ENCODE measurements at places on chromosomes 1 and 21. TPM values are rescaled to one million over a fixed set of nuclear protein-coding genes. Genes with fewer than 3 reads are reported as not detected.

PTPN7 gene
- total RNA-seq = not detected

HNRNPCL4 gene
- total RNA-seq = not detected

CLEC20A gene
- not detected for total RNA-seq

NBPF19 gene
- total RNA-seq = 1.9 TPM

ATP6V1G3 gene
- not detected for total RNA-seq

TMPRSS15 gene
- total RNA-seq = not detected

TSPAN2 gene
- total RNA-seq = 11.2 TPM

SELL gene
- total RNA-seq = not detected

GRCh38 chr1:3168678-3169077, 99.7 kb downstream of the PRDM16 start:
- H3K27me3 ChIP-seq = peaks cover 2% of the 10 kb centered on the region
- no peak overlapping the region for H3K27ac ChIP-seq
- no peaks in the 10 kb centered on the region for H3K36me3 ChIP-seq
- H3K4me1 ChIP-seq = peaks cover 4% of the 10 kb centered on the region
- no peak overlapping the region for H3K4me3 ChIP-seq

GRCh38 chr1:9280015-9280860, 12.5 kb upstream of the SPSB1 start:
- H3K4me3 ChIP-seq = no peak overlapping the region
- H3K27ac ChIP-seq = no peak overlapping the region
- DNase-seq = peak; percentile 54
- peaks cover 10% of the 10 kb centered on the region for H3K36me3 ChIP-seq

GRCh38 chr1:9315411-9316079, 22.9 kb downstream of the SPSB1 start:
- H3K36me3 ChIP-seq = no peaks in the 10 kb centered on the region
- H3K4me1 ChIP-seq = peaks cover 50% of the 10 kb centered on the region
- no peak for DNase-seq
- no peak overlapping the region for H3K27ac ChIP-seq
- H3K4me3 ChIP-seq = no peak overlapping the region
- H3K27me3 ChIP-seq = peaks cover 9% of the 10 kb centered on the region

- H3K4me3 ChIP-seq = no peak overlapping the region
- DNase-seq = no peak
- no peak overlapping the region for H3K27ac ChIP-seq
- no peaks in the 10 kb centered on the region for H3K36me3 ChIP-seq
Observed at GRCh38 chr1:25006770-25007169, 76.7 kb upstream of the RUNX3 start.

DNA sequence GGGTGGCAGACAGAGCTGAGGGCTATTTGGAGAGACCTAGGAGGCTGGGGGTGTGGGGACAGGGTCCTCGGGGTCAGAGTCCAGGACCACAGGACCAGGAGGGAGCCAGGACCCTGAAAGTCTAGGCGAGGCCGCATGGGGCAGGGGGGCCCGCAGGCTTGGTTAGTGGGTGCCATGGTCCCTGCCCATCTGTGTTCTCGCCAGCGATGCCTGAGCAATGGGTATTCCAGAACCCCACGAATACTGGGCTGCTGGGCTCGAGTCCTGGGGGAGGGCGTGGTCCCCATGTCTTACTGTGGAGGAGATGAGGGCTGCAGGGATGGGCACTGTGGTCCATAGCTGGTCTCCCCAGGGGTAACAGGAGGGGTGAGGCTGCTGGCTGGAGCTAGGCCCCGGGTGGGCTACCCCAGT, 2.0 kb downstream of the KRTAP10-6 start:
- peaks cover 9% of the 10 kb centered on the region for H3K4me1 ChIP-seq
- H3K4me3 ChIP-seq = no peak overlapping the region
- no peak overlapping the region for H3K27ac ChIP-seq
- peaks cover 8% of the 10 kb centered on the region for H3K27me3 ChIP-seq
- H3K36me3 ChIP-seq = peaks cover 4% of the 10 kb centered on the region

- H3K27me3 ChIP-seq = no peaks in the 10 kb centered on the region
- H3K36me3 ChIP-seq = no peaks in the 10 kb centered on the region
- DNase-seq = peak; percentile 97
- H3K4me3 ChIP-seq = no peak overlapping the region
Observed at GRCh38 chr1:182143154-182143657, 81.7 kb upstream of the ZNF648 start.

- no peaks in the 10 kb centered on the region for H3K27me3 ChIP-seq
- H3K36me3 ChIP-seq = no peaks in the 10 kb centered on the region
- H3K4me1 ChIP-seq = peaks cover 2% of the 10 kb centered on the region
- no peak for DNase-seq
- H3K27ac ChIP-seq = no peak overlapping the region
- H3K4me3 ChIP-seq = no peak overlapping the region
Observed at GRCh38 chr21:29851611-29852010, 88.2 kb downstream of the GRIK1 start.

DNA sequence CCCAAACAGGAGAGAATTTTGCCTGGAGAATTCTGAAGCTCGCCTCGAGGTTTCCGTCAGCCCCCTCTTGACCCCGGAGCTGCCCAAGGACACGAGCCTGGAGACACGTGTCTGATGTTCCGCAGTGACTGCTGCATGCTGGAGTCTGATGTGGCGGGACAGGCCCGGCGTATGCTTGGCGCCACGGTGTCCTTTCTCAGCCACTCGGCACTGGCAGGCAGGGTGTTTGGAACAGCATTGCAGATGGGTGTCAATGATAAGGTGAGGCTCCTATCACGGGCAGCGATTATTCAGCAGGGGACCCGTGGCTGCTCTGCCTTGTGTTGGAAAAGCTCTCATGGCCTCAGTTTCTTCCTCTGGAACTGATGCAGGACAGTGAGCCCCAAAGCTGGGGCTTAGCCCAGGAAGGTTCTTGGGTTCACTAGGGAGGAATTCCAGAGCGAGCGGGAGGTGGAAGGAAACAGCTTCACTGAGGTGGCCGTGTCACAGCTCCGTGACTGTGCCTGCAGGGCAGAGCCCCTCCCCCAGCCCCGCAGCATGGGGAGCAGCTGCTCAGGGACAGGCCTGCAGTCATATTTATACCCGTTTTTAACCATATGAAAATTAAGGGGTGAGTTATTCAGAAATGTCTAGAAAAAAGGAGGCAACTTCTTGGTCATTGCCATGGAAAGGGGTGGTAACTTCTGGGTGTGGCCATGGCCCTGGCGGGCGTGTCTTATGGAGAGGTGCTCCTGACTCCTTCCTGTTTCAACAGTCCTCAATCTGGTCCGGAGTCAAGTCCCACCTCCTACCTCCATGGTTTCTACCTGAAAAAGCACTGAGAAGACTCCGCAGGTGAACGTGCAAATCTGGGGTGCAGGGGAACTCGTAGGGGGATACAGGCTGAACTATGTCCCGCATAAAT, 123.4 kb downstream of the SIK1 start:
- H3K27me3 ChIP-seq = peaks cover 6% of the 10 kb centered on the region
- peaks cover 5% of the 10 kb centered on the region for H3K36me3 ChIP-seq
- H3K4me1 ChIP-seq = peaks cover 14% of the 10 kb centered on the region
- H3K27ac ChIP-seq = no peak overlapping the region

DNA sequence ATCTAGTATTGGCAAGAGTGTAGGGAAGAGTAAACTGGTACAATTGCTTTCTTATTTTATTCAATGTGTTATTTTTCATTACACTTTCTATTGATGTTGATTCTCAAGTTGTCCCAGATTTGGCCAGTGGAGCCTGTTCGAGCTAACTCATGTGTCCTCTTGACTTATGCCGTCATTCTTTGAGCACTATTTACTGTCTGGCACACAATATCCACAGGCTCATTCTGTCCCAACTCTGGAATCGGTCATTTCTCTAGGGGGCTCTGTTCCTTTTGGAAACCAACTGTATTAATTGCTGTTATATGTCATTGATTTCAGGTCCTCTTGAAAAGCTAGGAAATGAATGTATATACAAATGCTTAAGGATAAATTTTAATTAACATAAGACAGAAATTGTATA, 22.4 kb upstream of the SFPQ start:
- peaks cover 2% of the 10 kb centered on the region for H3K27me3 ChIP-seq
- peaks cover 3% of the 10 kb centered on the region for H3K4me1 ChIP-seq
- H3K4me3 ChIP-seq = no peak overlapping the region
- no peak for DNase-seq
- H3K27ac ChIP-seq = no peak overlapping the region

DNA sequence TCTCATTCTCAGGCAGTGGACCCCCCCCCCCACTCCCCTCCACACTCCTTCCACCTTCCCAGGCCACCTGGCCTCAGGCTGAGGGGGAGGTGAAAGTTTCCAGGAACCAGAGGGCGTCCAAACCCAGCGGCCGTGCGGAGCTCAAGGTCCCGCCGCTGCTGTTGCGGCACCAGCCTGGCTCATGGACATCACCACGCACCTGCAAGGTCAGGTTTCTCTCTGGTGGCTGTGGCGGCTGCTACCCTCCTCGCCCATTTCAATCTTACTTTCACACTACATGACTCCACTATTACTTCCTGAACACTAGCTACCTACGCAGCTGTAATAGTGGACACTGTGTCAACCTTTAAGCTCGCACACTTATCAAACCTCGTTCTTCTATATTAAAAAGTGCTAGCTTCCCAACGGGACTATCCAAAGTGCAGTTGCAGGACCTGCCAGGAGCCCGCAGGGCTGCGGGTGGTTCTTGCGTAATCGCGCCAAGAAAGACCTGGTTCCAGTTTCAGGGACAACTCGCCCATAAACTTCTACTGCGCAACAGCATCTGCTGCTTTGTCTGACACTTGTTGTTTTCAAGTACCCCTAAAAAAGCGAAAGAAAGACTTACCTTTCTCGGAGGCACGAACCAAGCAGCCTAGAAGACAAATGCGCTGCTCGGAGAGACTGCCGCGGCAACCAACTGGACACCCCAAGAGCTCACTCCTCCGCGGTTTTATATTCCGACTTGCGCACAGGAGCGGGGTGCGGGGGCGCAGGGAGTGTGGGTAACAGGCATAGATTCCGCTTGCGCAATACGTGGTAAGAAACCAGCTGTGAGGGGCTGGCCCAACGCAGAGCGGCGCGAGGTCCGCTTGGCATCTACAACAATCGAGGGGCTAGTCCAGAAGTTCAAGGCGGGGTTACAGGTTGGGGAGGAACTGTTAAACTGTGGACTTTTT, at the start of gene DIRAS3:
Gene DIRAS3 (minus strand): TSS at position 687 of the 938 bp plus-strand sequence. CDS start 3,330 bp downstream, outside the sequence.
- peak within 1 kb of the TSS; percentile 73 for H3K4me3 ChIP-seq
- H3K27me3 ChIP-seq = peaks cover 2% of the 10 kb centered on the region
- DNase-seq = no peak
- H3K36me3 ChIP-seq = no peaks in the 10 kb centered on the region
- H3K4me1 ChIP-seq = no peaks in the 10 kb centered on the region

DNA sequence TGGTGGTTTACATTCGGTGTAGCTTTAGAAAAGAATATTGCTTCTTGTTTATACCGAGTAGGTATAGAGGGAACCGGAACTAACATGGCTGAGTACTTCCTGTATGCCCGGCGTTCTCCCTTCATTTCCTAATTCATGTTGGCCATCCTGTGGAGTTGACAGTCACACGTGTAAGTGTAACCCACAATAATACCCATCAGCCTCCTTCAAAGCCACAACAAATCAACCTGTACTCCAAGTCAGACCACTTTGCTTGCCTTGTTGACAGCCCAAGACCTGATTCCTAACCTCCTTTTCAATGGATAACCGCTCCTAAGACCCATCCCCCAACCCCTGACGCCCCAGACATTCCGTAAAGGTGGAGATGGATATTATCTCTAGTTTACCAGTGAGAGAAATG, 42.1 kb downstream of the UBE2U start:
- DNase-seq = no peak
- no peak overlapping the region for H3K4me3 ChIP-seq
- H3K36me3 ChIP-seq = no peaks in the 10 kb centered on the region
- peaks cover 3% of the 10 kb centered on the region for H3K27me3 ChIP-seq
- H3K27ac ChIP-seq = peak overlapping the region; percentile 56
- peaks cover 20% of the 10 kb centered on the region for H3K4me1 ChIP-seq

GRCh38 chr1:75954586-75954985, 22.4 kb upstream of the ASB17 start:
- H3K27ac ChIP-seq = no peak overlapping the region
- H3K36me3 ChIP-seq = no peaks in the 10 kb centered on the region
- no peak overlapping the region for H3K4me3 ChIP-seq
- no peaks in the 10 kb centered on the region for H3K27me3 ChIP-seq

DNA sequence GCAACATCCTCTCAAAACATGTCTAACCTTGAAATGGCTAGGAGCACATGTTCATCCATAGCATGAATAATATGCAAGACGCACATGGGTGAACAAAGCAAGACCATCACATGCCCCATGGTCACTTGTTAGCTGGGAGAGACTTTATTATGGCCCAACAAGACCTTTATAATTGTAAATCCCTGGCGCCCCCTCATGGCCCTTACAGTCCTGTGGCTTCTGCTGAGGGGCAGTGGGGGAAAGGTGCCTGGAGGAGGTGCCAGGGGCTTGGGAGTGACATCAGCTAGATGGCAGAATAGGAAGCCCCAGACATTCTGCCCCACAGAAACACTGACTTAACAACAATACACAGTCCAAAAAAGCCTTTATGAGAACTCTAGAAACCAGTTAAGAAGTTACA, 51.7 kb downstream of the CSMD2 start:
- no peaks in the 10 kb centered on the region for H3K27me3 ChIP-seq
- H3K4me1 ChIP-seq = no peaks in the 10 kb centered on the region
- DNase-seq = no peak
- H3K36me3 ChIP-seq = peaks cover 6% of the 10 kb centered on the region

DNA sequence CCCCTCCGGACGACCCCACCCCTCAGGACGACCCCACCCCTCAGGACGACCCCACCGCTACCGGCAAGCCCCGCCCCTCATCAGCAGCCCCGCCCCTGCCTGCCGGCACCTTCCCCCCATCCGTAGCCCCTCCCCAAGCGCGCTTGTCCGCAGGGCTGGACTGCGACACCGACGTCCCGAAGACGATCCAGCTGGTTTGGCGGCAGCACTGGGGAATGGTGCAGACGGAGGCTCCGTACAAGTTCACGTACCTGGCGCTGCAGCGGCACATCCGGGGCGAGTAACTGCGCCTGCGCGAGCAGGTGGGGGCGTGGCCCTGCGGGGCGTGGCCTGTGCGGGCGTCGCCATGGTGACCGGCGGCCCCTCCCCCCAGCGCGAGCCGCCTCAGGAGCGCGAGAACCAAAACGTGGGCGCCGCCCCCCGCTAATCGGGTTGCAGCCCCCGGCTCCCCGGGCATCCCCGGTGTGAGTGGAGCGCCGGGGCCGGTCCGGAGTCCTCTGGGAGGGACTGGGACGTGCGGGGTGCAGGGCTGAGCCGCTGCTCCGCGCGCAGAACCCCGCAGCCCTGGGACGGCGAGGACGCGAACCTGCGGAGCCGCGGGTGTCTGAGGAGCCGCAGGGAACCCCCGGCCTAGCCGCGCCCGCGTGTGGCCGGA, 4.9 kb downstream of the RNF223 start:
- no peak overlapping the region for H3K4me3 ChIP-seq
- peak; percentile 85 for DNase-seq
- no peaks in the 10 kb centered on the region for H3K4me1 ChIP-seq
- H3K27ac ChIP-seq = no peak overlapping the region

- H3K36me3 ChIP-seq = no peaks in the 10 kb centered on the region
- peak overlapping the region; percentile 96 for H3K4me3 ChIP-seq
- H3K27me3 ChIP-seq = peaks cover 17% of the 10 kb centered on the region
- DNase-seq = no peak
Observed at GRCh38 chr1:161398900-161399256, 31.2 kb upstream of the CFAP126 start.

DNA sequence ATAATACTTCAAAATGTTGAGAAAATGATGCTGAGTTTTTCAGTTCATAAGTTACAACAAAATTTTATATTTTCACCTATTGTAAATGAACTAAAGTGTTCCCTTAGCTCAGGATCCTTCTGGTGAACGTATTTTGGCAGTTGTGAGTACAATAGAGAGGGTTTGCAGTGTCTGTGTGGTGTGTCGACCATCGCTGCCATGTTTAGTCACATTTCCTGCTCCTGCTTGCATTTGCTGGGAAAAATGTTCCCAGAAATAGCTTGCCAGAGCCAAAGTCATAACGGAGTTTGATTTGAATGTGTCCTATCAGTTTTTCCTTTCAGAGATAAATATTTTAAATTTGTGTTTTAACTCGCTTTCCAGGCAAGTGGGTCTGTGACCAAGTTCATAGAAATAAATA, 117.1 kb upstream of the COL6A1 start:
- H3K27me3 ChIP-seq = peaks cover 9% of the 10 kb centered on the region
- no peak for DNase-seq
- H3K27ac ChIP-seq = no peak overlapping the region
- peaks cover 7% of the 10 kb centered on the region for H3K4me1 ChIP-seq
- H3K36me3 ChIP-seq = peaks cover 5% of the 10 kb centered on the region
